ENCODE measurements at places on chromosomes 5 and 9.

GRCh38 chr9:129598089-129598596 lies 22.8 kb downstream of the C9orf50 start:
- no peak for DNase-seq

DNA sequence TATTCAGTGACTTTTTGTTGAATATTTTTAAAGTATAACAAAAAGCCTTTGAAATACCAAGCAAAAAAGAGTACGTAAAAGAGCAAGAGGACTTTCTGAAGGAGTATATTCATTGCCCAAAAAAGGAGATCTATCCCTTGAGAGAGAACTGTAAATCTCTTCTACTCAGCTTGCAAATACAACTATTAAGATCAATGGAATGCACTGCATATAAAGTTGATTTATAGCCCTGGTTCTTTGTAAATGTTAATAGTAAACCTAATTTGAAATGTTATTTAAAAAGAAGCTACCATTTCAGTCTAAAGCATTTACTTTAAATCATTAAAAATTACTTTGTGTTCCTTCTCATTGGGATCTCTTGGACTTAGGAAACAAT lies 168.1 kb downstream of the PDE4D start:
- no peak for DNase-seq

GRCh38 chr5:143957455-143957854 lies 145.5 kb downstream of the HMHB1 start:
- no peak for DNase-seq

DNA sequence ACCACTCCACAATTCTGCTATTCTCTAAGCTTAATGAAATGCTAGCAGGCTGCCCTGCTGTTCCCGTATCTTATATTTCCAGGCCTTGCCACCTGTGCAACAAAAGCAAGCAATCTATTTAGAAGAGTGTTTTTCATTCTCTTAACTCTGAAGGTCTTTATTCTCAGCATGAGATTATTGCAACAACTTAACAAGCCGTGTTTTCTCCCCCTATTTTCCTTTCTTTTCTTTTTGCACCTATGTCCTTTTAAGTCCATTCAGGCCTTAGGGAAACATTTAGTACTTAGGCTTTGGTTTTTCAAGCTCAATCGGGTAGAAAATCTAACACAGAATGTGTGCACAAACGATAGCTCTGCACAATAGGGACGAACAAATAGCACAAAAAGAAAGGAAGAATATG lies 89.6 kb upstream of the DMRTA1 start:
- DNase-seq = no peak

- DNase-seq = no peak
These were observed 37.6 kb downstream of the ANKRD31 start for GRCh38 chr5:75199071-75199470.

- DNase-seq = peak; percentile 93
These were observed at the start of gene UBE2B for GRCh38 chr5:134370871-134371833. UBE2B (plus strand) TSS chr5:134371569; CDS start chr5:134371596, 27 bp downstream.

- DNase-seq = no peak
These were observed 200.5 kb downstream of the EFNA5 start for GRCh38 chr5:107470295-107470582.

- no peak for DNase-seq
These were observed 247.9 kb downstream of the LURAP1L start for GRCh38 chr9:13022756-13023155.

GRCh38 chr9:95078939-95079338 lies 238.6 kb downstream of the FANCC start:
- no peak for DNase-seq

DNA sequence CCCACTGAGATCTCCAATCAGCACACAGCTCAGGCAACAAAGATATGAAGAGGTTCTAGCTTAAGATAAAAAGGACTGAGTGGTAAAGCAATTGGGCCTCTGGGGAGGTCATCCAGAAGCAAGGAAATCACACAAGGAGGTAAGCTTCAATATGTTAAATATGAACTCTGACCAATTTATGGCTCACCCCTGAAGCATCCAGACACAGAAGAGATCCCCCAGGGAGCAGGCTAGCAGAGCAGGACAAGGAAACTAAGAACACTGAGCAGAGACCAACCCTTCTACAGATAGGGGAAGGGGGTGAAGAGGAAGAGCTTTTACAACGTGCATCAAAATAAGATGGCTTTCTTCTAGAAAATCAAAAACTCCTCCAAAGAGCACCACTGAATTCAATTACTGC lies 616.2 kb downstream of the DNAH5 start:
- DNase-seq = no peak

- no peak for DNase-seq
These were observed 365.3 kb upstream of the CLINT1 start for GRCh38 chr5:158224253-158224652.

DNA sequence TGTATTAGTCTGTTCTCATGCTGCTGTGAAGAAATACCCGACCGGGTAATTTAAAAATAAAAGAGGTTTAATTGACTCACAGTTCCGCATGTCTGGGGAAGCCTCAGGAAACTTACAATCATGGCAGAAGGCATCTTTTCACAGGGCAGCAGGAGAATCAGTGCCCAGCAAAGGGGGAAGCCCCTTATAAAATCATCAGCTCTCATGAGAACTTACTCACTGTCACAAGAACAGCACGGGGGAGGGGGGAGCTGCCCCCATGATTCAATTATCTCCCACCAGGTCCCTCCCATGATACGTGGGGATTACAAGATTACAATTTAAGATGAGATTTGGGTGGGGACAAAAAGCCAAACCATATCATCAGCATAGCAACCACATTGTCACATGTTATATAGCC lies 102.5 kb downstream of the GPBP1 start:
- no peak for DNase-seq

DNA sequence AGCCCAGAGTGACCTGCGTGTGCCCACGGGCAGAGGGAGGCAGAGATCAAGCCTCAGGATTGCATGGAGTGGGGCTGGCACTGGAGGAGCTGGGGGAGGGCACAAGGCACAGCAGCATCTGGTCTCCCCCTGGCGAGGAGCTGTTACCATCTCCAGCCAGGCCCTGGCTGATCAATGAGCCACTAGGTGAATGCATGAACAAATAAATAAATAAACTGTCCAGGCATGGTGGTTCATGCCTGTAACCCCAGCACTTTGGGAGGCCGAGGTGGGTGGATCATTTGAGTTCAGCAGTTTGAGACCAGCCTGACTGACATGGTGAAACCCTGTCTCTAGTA lies 14.3 kb upstream of the PSMB7 start:
- DNase-seq = no peak

DNA sequence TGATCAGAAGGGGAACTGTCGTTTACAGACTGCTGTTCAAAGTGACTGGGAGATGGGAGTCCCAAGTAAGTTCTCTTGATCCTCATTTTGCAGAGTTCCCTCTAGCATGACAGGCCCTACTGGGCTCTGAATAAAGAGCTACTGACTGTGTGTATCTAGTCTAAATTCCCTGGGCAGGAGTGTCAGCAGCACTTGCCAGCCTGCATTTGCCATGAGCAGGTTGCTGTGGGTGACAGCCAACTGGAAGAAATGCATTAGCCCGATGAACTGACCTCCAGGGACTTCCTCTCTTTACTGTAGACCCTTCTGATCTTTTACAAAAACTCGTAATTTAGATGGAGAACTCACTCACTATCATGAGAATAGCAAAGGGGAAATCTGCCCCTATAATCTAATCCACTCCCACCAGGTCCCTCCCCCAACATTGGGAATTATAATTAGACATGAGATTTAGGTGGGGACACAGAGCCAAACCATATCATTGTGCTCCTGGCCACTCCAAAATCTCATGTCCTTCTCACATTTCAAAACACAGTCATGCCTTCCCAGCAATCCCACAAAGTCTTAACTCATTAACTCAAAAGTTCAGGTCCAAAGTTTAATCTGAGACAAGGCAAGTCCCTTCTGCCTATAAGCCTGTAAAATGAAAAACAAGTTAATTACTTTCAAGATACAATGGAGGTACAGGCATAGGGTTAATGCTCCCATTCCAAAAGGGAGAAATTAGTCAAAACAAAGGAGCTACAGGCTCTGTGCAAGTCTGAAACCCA lies 78.9 kb upstream of the CXCL14 start:
- DNase-seq = no peak

DNA sequence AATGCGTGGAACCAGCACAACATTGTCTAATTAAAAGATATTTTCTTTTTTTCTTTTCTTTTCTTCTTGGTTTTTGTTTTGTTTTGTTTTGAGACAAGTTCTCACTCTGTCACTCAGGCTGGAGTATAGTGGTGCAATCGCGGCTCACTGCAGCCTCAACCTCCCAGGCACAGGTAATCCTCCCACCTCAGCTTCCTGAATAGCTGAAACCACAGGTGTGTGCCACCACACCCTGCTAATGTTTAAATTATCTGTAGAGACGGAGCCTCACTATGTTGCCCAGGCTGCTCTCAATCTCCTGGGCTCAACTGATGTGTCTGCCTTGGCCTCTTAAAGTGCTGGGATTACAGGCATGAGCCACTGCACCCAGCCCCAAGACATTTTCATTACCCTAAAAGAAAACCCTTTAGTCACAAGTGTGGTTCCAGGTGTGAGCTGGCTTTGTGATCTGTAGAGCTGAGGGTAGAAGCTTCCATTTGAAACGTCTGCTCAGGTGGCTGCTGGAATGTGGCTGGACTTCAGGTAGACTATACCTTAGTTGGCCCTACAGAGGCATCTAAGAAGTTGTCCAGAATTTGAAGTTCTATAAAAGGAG lies 19.1 kb upstream of the NEK6 start:
- DNase-seq = no peak

- DNase-seq = no peak
These were observed 59.2 kb upstream of the CDH10 start for GRCh38 chr5:24703934-24704333.

DNA sequence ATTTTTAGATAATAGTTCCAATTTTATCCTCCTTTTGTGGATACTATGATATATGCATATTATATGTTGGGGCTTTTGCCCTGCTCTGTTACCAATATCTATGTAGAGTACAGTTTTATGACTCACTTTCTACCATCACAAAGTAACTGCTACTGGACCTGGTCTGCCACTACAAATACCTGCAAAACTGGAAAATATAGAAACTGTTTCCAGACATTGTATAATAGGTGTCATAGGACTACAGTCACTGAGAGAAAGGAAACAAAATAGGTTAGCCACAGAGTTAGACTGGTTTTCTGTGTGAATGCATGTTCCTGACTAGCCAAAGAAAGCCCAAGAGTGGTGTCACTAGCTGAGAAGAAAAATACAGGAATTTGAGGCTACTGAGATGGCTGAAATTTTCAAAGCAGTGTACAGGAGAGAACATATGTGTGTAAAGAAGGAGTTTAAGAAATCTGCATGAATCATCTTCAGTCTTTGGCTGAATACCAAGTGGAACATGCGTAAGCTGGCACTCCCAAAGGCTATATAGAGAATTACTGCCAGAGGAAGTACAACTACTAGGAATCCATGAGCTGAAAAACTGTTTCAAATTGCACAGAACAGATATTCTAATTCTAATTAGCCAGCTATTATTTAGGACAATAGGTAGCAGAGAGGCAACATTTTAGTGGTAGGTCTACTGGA lies 29.0 kb upstream of the FAM174A start:
- DNase-seq = no peak

GRCh38 chr9:122144836-122145591 lies 14.6 kb downstream of the NDUFA8 start:
- no peak for DNase-seq

DNA sequence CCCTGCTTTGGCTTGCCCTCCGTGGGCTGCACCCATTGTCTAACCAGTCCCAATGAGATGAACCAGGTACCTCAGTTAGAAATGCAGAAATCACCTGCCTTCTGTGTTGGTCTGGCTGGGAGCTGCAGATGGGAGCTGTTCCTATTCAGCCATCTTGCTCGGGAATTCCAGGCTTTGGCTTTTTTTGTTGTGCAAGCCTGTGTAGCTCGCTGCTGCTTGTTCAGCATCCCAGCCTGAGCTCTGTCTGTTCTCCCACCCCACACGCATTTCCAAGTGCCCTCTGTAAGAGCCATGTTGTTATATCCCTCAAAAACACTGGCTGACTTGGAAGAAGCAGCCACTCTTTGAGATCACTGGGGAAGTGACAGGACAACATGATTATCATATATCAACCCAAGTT lies 101.6 kb upstream of the DPYSL3 start:
- no peak for DNase-seq

GRCh38 chr9:116027511-116027910 lies 126.1 kb upstream of the PAPPA start:
- no peak for DNase-seq

DNA sequence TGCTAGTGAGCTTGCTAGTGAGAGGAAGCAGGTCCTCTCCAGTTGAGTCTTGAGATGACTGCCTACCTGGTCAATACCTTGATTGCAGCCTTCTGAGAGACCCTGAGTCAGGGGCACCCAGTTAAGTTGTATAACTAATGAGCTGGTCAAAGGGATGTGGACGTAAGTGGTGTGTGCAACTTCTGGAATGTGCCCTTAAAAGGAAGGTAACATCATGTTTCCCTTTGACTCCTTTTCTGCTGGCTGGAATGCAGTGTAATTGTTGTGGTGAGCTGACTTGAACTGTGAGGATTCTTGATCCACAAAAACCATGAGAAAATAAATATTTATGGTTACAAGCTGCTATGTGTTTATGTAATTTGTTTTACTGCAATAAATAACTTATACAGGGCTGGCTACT lies 2.4 kb upstream of the SNX2 start:
- DNase-seq = no peak

- DNase-seq = no peak
These were observed 83.1 kb upstream of the RASA1 start for GRCh38 chr5:87184605-87185004.

GRCh38 chr9:118984607-118985006 lies 384.6 kb downstream of the BRINP1 start:
- peak; percentile 86 for DNase-seq

DNA sequence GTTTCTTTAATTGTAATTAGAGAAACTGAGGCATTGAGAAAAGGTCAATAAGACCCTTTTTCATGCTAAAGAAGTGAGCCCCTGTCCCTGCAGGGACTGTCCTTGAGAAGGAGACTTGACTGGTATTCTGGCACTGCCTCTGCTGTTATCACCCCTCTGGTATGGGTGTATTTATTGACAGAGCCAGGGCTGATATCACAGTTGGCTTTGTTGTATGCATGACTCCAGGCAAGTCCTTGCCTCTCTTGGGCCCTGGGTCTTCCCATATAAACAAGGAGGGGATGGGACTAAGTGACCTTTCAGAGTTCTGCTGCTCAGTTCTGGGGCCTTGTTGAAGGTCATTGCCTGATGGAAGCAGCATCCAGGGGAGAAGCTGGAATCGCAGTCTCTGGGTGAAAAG lies 71.8 kb upstream of the PPARGC1B start:
- no peak for DNase-seq

- DNase-seq = no peak
These were observed 2.9 kb downstream of the FAM13B start for GRCh38 chr5:138029944-138030343.

All from NCI-H1105 treated with DMSO at 0.1 percent for 48 hours (cell line).